ENCODE measurements at places on chromosomes 11 and 22. TPM values are rescaled to one million over a fixed set of nuclear protein-coding genes. Genes with fewer than 3 reads are reported as not detected.

VWA5A gene
- 7.7 TPM for total RNA-seq

GPR83 gene
- 0.20 TPM for total RNA-seq

LRRC55 gene
- not detected for total RNA-seq

- DNase-seq, result no peak
Measured at GRCh38 chr22:36584666-36585065, 55.7 kb upstream of the EIF3D start.

DNA sequence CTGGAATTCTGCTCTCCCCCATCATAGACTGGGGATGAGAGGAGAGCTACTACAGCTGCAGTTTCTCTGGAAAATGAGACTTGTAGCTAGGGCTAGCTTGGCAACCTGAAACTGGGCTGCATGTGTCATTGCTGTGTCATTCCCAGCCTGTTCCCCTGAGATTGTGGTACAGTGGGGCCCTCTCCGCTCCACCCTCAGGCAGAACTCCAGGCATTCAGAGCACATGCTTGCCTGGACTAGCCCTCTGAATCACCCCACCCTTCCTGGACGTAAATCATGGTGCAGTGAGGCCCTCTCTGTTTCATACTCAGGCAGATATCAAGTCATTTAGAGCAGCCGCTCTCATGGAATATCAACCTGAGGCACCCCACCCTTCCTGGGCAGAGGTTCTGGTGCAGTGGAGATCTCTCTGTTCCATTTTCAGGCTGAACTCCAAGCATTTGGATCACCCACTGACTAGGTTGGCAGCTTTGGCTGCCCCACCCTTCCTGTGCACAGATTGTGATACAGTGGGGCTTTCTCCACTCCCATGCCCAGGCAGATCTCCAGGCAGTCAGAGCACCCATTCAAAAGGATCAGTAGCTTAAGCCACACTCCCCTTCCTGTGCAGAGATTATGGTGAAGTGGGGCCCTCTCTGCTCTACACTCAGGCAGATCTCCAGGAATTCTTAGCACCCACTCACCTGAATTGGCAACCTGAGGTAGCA, 274.4 kb downstream of the C11orf87 start:
- DNase-seq, result no peak
- H3K27me3 ChIP-seq, result no peaks in the 10 kb centered on the region
- H3K4me1 ChIP-seq, result no peaks in the 10 kb centered on the region
- H3K27ac ChIP-seq, result no peak overlapping the region
- H3K4me3 ChIP-seq, result no peak overlapping the region

DNA sequence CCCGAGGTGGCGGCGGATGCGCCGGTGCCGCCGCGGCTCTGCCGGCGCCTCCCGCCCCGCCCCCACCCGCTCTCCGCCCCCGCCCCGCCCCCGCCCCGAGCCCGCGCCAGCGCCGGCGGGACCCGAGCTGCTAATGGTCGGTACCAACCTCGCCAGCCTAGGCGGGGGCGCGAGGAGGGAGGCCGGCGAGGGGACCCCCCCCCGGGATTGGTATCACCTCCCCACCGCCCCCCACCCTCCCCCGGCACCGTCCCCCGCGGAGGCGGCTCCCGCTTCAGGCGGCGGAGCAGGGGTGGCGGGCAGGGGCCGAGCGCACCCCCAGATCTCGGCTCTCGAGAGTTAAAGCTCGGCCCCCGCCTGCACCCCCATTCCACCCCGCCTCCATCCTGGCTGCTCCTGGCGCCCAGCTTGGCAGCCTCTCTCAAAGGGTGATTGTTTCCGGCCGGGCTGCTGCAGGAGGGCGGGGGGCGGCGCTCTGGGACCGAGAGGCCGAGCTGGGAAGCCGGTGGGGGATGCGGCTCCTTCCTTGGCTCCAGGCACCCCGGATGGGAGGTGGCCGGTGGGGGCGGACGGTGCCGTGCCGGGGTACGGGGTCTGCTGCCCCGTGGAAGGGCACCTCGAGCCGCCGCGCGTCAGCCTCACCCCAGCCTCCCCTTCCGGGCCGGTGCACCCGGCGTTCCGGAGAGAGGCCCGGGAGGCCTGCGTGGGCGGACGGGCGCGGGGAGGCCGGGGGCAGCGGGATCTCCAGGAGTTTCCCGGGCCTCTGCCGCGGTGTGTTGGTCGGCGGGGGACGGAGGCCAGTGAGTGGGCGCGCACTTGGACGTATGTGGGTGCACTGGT, at the start of gene B3GAT1:
Gene B3GAT1, minus strand, starts transcription at position 40 of the 840 bp plus-strand sequence. CDS start 24,583 bp downstream, outside the sequence.
- H3K4me3 ChIP-seq, result peak within 1 kb of the TSS; percentile 54
- H3K27ac ChIP-seq, result no peak within 1 kb of the TSS
- peaks cover 8% of the 10 kb centered on the region for H3K4me1 ChIP-seq
- peak; percentile 51 for DNase-seq

GRCh38 chr22:42335839-42336378, 65.5 kb upstream of the TCF20 start:
- H3K27me3 ChIP-seq, result no peaks in the 10 kb centered on the region
- H3K36me3 ChIP-seq, result no peaks in the 10 kb centered on the region
- no peak overlapping the region for H3K27ac ChIP-seq
- H3K4me1 ChIP-seq, result no peaks in the 10 kb centered on the region
- DNase-seq, result no peak

- no peak overlapping the region for H3K4me3 ChIP-seq
- H3K27ac ChIP-seq, result no peak overlapping the region
- H3K36me3 ChIP-seq, result no peaks in the 10 kb centered on the region
- no peaks in the 10 kb centered on the region for H3K27me3 ChIP-seq
- DNase-seq, result no peak
Measured at GRCh38 chr11:84870486-84870885, 756.7 kb downstream of the DLG2 start.

- no peaks in the 10 kb centered on the region for H3K27me3 ChIP-seq
- H3K4me3 ChIP-seq, result no peak overlapping the region
- peaks cover 28% of the 10 kb centered on the region for H3K36me3 ChIP-seq
- H3K4me1 ChIP-seq, result peaks cover 2% of the 10 kb centered on the region
- H3K27ac ChIP-seq, result no peak overlapping the region
- DNase-seq, result no peak
Measured at GRCh38 chr11:117281159-117281558, 10.0 kb upstream of the BACE1-AS start.

GRCh38 chr11:70002433-70002832, 75.7 kb upstream of the ANO1 start:
- H3K27me3 ChIP-seq, result peaks cover 6% of the 10 kb centered on the region
- H3K4me3 ChIP-seq, result no peak overlapping the region
- no peak overlapping the region for H3K27ac ChIP-seq
- peaks cover 4% of the 10 kb centered on the region for H3K4me1 ChIP-seq
- no peaks in the 10 kb centered on the region for H3K36me3 ChIP-seq
